ENCODE measurements at places on chromosomes 1 and 21.
A peak's percentile ranks its signal among the peaks of the same experiment; 100 is the strongest.

GRCh38 chr1:41547336-41547735 lies 62.9 kb upstream of the EDN2 start:
- no peak for DNase-seq

DNA sequence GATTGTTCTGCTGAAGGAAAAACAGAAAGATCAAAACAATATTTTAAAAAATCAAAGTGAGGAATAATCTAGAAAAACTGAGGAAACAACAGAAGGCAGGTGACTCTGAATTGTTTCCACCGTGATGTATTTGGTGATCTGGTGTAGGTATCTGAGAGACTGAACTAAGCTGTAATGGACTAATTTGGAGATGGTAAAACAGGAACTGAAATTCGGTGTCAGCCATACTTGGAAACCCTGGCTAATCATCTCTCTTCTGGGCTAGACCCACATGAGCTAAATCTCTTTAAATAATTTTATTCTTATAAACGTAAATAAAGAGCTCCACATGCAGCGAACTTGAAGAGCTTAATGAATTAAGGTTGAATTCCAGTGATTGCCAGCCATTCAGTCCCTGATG lies 1226.1 kb downstream of the NCAM2 start:
- DNase-seq: no peak

DNA sequence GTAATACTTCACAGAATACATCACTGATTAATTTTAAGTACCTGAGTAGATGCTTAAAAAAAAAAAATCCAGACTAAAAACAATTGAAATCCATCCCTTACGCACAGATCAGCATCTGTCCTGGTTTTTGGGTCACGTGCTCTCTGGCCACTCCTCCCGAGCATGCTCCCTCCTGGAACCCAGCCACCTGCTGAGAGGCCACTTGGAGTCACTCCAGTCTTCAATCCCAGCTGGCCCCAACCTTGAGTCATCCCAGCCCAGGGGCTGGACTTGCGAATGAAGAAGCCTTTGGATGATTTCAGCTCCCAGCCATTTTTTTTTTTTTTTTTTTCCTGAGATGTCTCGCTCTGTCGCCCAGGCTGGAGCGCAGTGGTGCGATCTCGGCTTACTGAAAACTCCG lies 8.9 kb downstream of the MAP1LC3C start:
- DNase-seq: peak; percentile 71

DNA sequence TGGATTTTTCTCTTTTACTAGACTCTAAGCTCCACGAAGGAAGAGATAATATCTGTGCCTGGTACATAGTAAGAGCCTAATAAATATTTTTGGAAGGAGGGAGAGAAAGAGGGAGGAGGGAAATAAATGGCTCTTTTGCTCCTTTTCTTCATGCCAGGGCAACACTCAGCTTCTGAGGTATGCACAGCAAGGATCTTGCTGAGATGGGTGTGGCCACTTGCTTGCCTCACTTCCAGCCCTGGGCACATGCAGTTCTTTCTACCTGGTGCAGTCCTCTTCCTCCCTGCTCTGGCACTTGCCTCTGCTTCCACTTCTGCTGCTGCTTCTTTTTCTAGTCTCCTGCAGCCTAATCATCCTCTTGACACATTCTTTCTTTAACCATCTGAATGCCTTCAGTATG lies 148.1 kb downstream of the FGGY start:
- no peak for DNase-seq

DNA sequence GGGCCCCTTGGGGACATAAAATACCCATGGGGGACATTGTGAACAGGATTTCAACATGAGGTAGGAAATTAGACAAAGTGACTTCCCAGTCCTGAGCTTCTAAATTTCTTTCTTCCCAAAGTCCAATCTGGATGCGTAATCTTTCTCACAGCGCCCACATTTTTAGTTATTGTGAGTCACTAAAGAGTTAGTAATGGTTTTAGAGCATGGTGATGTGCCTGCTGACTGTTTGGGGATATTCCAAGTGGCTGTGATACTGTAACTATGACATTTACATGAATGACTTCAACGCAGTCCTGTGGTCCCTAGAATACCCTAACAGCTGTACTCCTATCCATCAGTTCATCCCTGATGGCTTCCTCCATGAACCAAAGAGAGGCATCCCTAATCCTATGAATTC lies 224.0 kb upstream of the COA6 start:
- no peak for DNase-seq

DNA sequence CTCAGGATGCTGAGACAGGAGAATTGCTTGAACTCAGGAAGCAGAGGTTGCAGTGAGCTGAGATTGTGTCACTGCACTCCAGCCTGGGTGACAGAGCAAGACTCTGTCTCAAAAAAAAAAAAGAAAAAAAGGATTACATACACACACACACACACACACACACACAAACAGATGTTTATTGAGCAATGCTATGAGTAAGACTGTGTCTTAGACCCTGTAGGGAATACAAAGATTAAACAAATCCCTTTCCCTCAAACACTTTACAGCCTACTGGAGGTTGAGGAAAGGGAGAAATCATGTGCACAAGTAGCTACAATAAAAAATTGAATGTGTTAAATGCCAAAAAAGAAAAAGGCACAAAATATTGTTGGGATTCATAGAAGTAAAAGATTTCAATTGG lies 58.1 kb downstream of the RPAP2 start:
- peak; percentile 65 for DNase-seq

DNA sequence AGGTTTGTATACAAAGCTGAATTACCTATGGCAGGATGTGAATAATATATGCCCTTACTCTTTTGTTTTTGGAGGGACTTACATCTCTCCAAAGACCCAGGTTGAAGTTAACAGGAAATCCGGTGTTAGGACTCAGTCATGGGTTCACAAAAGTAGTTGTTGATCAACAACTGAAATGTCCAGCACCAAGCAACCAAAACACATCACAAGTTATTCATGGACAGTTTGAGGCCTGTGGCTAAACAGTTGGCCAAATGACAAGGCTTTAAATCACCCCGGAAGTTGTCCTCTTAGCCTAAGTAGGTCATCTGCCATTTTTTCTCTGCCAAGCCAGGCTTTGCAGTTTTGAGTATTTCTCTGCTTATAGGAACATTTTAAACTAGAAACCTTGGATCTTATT lies 89.9 kb downstream of the CD247 start:
- DNase-seq: no peak

- DNase-seq: no peak
Observed at GRCh38 chr1:115363171-115363570, 25.1 kb upstream of the NGF start.

GRCh38 chr1:112702420-112703261 lies 4.3 kb downstream of the RHOC start:
- DNase-seq: no peak

GRCh38 chr1:230463760-230464159 lies 37.6 kb upstream of the PGBD5 start:
- DNase-seq: no peak

GRCh38 chr1:109133002-109133706 lies 19.2 kb downstream of the ELAPOR1 start:
- no peak for DNase-seq

- DNase-seq: no peak
Observed at GRCh38 chr1:172269084-172269483, 151.4 kb upstream of the C1orf105 start.

- no peak for DNase-seq
Observed at GRCh38 chr1:44860891-44861425, 17.9 kb upstream of the PTCH2 start.

DNA sequence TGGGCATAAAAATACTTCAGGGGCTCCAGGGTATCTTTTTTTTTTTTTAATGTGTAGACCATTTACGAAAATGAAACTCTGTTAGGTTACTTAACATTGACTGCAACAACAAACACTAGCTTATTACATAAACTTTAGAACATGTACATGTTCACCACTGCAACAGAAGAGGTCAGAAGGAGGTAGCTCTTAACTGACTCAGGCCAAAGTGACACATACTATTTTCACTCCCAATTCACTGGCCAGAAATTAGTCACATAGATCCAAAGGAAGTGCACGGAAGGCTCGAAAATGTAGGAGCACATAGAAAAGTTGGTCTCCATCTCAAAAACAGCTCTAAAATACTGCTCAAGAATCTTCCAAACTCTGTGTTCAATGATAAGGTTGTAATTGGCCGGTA lies 107.2 kb downstream of the AKT3 start:
- DNase-seq: peak; percentile 45

GRCh38 chr1:27300341-27301051 lies 21.5 kb upstream of the TMEM222 start:
- peak; percentile 93 for DNase-seq

DNA sequence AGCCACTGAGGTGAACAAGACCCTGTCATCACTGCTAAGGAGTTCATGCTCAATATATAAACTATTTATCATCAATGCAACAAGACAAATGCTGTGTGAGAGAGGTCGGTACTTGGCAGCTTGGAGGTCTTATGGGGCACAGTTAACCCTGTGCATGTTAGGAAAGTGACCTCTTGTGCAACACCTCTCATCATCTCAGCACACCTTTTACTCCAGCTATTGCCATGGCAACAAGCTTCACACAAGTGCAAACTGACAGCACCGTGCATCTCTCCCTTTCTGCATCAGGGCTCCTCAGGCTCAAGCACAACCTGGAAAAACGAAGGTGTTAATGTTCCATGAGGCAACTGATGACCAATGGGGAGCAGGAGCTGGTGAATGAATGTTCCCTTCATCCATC lies 14.7 kb upstream of the MYSM1 start:
- no peak for DNase-seq

DNA sequence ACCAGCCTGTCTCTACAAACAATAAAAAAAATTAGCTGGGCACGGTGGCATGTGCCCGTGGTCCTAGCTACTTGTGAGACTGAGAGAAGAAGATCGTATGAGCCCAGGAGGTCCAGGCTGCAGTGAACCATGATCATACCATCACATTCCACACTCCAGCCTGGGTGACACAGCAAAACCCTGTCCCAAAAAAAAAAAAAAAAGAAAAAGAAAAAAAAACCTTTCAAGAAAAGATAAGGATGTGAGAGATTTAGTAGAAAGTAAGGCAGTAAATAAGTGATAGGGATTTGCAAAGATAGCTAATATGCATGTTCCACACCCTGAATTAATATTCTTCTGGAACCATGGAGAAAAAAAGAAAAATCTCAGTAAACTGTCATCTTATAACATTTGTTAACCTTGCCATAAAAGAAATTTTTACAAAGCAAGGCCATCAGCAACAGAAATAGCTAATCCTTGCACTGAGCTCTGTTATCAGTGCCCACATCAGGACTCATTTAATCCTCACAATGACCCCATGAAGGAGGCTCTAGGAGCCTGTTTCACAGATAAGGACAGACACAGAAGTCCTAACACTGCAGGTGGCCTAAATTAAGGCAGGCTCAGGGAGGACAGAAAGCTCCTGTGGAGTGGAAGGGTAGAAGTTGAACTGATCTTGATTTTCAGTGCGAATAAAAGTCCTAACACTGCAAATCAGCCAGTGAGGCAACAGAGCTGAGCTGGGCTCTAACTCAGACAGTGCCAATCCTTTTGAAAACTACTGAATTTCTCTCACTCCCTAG lies 7.6 kb downstream of the GNB1 start:
- DNase-seq: no peak

DNA sequence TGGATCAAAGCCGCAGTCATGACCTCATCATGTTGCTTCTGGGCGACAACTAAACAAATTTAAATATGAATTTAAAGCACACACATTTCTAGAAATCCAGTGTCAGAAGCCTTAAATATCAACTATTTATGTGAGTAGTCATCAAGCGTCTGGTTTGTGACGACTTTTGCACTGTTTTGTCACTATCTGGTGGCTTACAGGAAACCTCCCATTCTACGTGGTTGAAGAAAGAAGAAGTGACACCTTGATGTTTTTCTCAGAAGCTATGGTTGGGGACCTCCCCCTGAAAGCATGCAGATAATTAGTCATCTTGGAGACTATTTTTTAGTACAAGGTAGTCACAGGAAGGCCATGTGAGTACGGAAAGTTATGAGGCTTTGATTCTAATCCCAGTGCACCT lies 58.5 kb downstream of the TENT5C start:
- DNase-seq: no peak

DNA sequence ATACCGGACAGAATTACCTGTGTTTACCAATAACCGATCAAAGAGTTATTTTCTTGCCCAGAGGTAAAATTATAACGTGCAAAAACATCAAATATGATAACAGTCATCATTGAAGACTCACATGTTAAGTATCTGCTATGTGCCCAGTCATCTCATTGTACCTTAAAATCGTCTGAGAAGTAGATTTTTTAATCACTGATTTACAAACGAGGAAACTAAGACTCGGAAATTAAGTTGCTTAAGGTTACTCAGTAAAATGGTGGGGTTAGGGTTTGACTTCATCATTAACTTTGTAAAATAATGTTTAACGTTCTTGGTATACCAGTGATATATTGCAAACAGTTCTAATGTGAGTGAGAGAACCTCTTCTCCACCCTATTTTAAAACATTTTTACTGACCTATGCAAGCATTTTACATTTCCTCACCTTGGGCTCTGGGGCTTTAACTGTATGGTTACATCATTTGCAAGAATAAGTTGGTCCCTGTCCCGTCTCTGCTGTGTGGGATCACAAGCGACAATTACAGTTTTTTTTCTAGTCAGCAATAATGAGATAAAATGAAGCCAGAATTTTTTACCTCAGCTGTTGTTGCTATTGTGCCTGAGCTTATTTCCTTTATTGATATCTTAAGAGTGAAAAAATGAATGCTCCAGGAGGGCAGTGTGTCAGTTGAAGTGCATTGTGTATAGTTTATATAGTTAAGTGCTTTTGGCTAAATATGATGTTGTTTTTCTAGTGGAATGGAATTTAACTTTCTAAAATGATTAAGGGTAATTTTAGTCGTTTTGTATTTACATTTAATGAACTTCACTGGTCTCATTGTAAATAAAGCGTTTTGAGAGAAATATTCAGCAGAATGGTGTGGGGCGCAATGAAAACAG lies 2.7 kb downstream of the RPRD2 start:
- no peak for DNase-seq

DNA sequence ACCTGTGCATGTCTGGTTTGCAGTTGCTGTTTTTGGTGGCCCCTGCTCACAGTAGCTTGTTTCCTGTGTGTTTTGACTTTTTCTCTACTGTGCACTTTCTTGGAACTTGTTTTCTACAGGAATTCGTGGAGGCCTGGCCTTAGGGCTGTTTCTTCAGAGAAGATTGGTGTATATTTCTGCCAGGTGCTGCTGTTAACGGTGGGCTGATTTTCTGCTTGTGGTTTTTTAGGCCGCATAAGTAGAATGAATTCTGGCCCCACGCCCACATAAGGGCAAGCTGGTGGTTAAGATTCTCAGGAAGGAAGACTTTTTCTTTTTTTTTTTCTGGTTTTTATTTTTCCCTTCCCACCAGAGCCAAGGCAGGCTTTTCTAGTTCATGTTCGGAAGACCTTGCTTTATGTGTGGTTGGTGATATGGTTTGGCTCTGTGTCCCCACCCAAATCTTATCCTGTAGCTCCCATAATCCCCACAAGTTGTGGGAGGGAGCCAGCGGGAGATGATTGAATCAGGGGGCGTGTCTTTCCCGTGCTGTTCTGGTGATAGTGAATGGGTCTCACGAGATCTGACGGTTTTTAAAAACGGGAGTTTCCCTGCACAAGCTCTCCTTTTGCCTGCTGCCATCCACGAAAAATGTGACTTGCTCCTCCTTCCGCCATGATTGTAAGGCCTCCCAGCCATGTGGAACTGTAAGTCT lies 71.5 kb upstream of the DISP3 start:
- DNase-seq: no peak
